ENCODE measurements at places on chromosomes 2 and 18.

- no peak for DNase-seq
Measured at GRCh38 chr2:239673641-239674040, 272.8 kb upstream of the HDAC4 start.

- DNase-seq: no peak
Measured at GRCh38 chr18:79260510-79260909, 135.2 kb upstream of the NFATC1 start.

DNA sequence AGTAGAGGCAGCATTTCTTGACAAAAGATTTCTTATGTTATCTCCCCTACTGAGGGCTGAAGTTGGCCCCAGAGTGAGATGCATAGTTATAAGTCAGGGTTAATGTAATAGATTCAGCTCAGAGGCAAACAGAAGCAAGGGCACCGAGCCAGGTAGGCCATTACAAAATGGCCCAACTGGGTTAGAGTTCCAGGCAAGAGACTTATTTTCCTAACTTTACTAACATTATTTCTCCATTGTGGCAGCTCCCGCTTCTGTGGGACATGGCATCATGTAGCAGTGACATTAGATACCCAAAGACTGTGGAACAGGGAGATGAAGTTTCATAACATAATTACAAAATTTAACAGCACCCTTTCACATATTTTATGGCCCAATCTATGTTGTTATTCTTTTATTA lies 27.1 kb downstream of the TSPYL6 start:
- no peak for DNase-seq

- DNase-seq: no peak
Measured at GRCh38 chr2:5482929-5483331, 209.3 kb upstream of the SOX11 start.

DNA sequence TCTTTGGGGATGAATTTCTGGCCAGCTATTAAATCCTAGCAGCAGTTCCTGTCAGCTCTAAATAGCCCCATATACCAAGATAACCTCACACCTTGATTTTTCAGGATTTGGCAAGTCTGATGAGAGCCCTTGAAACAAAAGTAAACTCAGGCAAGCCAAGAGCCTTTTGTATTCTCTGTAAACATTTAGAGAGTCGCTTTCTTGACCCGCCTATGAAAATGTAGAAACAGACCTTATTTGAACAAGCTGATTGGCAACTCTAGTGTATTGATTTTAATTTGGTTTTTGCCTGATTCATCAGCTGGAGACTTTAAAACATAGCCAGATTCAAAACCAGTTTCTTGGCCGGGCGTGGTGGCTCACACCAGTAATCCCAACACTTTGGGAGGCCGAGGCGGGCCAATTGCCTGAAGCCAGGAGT lies 43.4 kb downstream of the CABLES1 start:
- DNase-seq: no peak

DNA sequence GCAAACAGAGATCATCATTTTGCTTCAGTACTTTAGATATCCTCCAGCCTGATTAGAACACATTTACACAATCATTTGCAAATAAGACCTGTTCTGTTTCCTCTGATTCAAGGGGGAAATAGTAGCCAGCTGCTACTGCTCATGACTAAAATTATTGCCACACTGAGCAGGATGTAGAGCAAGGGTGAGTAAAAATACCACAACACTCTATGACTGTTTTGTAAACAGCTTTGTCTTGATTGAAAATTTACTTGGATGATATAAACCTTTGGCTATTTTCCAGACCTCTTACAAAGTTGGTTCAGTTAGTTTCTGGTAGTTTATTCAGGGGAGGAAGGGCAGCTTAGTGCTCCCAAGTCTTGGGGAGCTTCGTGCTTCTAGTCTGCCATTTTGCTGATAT lies 286.4 kb upstream of the CNTNAP5 start:
- DNase-seq: no peak

DNA sequence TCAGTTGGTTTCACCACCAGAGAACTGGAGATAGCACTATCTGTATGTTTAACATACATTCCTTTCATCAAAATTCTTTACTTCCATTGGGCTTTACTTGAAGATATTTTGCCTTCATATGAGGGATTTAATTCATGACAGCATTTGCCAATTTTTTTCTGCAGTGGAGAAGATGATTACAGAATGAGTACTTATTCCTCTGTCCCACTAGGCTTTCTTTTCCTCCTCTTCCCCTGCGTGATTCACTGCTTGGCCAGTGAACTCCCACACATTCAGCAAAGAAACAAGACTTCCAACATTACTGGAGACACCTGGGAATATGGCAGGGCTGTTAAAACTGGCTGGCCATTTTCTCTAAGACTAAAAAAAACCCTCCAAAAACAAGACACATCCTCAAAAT lies 425.8 kb upstream of the KCNH7 start:
- DNase-seq: no peak

GRCh38 chr2:156944871-156945270 lies 312.6 kb upstream of the GALNT5 start:
- DNase-seq: no peak

- no peak for DNase-seq
Measured at GRCh38 chr2:182240862-182241371, 185.9 kb downstream of the PDE1A start.

- DNase-seq: no peak
Measured at GRCh38 chr2:159706385-159706980, 5.8 kb upstream of the MARCHF7 start.

DNA sequence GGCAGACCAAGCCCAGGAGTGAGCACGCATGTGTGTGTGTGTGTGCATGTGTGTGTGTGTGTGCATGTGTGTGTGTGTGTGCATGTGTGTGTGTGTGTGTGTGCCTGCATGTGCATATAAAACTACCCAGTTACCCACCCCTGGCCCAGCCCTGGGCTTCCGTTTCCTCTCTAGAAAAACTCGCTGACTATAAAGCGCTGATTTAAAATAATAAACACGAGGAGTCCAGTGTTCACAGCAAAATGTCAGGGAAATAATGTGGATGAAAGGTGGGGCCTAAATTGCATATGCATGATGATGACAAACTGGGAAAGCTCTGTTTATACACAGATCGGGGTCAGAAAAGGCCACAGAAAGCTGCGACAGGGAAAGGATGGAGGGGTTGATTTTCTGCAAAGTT lies 7.5 kb downstream of the ADCY3 start:
- no peak for DNase-seq

DNA sequence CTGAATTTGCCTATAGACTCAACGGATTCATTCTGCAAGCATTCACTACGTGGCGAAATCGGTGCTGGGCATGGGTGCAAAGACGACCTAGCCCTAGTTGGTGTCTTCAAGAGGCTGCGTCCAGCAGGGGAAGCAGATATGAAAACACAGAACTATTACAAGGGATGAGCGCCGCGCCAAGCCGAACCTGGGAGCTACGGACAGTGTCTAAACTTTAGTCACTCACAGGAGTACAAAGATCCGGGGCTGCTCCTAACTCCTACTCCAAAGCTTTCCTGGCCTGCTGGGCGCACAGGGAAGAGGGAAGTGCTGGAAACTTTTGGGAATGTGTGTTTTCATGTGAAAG lies 732 bp upstream of the ANXA4 start:
- no peak for DNase-seq

GRCh38 chr2:54760310-54760709 lies 36.8 kb downstream of the EML6 start:
- no peak for DNase-seq

All from effector CD4-positive, alpha-beta T cell (primary cell).